ENCODE measurements at places on chromosomes 12 and 14.

DNA sequence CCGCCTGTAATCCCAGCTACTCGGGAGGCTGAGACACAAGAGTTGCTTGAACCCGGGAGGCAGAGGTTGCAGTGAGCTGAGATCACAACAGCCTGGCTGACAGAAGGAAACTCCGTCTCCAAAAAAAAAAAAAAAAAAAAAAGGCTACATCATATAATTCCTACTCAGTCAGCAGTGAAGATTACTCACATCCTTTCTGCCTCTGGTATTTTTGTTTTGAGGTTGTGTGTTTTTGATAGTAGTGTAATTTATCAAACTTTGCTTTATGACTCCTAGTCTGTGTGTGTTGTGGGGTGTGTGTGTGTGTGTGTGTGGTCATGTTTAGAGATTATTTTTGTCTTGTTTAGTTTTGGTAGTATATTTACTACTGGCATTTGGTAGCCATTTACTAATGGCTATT lies 29.8 kb upstream of the DLGAP5 start:
- DNase-seq: no peak

GRCh38 chr12:6987956-6988553 lies 17.3 kb downstream of the EMG1 start:
- DNase-seq: no peak

DNA sequence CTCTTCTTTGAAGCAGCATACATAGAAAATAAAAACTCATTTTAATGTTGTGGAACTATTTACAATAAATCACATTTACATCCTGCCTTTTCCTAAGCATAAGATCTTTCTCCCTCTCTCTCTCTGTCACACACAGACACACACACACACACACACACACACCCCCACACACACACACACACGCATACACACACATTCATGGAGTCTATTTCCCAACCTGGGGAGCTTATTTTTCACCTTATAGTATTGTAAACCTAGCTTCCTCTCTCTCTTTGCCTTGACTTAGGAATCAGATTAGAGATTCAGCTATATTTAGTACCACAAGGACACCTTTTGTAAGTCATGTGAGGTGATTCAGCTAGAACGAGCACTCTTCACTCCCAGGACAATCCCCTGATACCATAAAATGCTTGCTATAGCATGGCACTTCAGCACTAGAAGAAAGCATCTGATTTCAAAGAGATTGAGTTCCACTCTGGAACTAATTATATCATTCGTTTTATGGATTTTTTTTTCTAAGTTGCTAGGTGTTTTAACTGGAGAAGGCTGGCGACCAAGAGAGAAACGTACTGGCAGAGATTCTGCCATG lies 23.6 kb downstream of the TMEM30B start:
- no peak for DNase-seq

DNA sequence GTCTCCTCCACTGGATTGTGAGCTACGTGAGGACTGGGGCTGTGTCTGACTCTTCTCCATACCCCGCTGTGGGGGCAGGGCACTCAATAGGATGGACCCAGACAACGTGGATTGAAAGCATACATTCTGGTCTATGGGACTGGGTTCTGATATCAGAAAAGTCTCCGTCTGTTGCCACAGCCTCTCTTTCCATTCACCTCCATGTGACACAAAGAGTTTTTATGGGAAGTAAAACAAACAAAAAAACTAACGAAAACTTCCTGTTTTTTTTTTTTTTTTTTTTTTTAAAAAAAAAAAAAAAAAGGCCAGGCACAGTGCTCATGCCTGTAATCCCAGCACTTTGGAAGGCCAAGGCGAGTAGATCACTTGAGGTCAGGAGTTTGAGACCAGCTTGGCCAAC lies 44.7 kb downstream of the SLC8A3 start:
- DNase-seq: no peak

- DNase-seq: no peak
Measured at GRCh38 chr12:88388566-88389540, 191.4 kb downstream of the KITLG start.

GRCh38 chr14:53226553-53226952 lies 73.4 kb upstream of the DDHD1 start:
- DNase-seq: no peak

GRCh38 chr12:52015532-52016041 lies 8.8 kb downstream of the TAMALIN start:
- DNase-seq: no peak

- DNase-seq: no peak
Measured at GRCh38 chr14:51880835-51881580, 20.6 kb downstream of the GNG2 start.

GRCh38 chr14:93286212-93286890 lies 46.5 kb downstream of the BTBD7 start:
- DNase-seq: no peak

DNA sequence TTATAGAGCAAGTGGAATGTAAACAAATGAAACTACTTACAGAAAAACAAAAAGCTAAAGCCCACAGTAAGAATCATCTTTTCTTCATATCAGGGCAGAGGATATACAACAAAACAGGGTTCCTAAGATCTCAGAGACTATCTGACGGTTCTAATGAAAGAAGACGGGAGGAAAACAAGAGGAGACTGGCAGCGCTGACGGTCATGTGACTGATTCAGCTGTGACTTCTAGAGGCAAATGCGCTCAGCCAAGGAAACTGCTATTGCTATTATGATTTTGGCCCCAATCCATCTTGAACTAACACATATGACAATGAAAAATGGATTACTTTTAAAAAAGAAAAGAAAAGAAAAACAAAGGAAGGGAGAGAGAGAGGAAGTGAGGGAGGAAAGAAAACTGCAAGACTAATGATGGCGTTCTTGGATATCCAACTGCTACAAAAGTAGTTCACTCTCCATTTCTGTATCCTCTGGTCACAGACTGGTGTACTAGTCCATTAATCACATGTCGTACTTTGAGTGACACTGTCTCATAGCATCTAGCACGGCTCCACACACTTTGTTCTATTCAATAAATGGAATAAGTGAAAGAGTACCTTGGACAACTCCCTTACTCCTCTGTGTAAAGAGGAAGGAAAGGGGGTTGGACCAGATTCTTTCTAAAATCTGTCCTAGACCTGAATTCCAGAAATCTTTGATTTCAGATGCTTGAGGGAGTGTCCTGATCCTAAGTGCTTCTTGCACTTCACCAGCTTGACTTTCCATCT lies 119.3 kb downstream of the DAD1 start:
- no peak for DNase-seq

DNA sequence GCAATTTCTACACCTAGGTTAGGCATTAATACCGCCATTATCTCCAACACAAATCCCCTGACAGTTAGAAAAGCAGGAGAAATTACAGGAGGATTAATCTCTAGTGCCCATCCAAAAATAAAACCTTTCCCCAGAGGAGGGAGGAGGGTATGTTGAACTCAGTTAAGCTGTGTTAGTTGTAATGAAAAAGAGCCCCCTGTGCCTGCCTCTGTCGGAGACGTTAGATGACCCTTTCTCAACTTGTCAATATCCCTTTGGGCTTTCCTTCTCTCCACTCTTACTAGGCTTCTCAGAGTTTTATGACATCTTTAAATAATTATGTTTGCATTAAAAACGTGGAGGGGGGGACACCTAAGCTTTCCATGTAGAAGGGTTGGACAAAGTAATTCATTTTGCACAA lies 278.2 kb downstream of the PDZRN4 start:
- DNase-seq: no peak

DNA sequence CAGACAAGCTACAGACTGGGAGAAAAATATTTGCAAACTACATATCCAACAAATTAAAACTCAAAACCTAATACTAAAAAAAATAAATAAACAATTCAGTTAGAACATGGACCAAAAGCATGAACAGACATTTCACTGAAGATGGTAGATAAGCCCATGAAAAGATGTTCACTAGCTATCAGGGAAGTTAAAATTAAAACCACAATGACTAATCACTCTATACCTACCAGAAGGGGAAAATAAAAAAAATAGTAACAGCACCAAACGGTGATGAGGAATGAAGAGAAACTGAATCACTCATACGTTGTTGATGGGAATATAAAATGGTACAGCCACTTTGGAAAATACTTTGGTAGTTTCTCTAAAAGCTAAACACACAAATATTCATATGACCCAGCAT lies 31.1 kb upstream of the DHRS7 start:
- DNase-seq: no peak

GRCh38 chr12:77392467-77393088 lies 327.2 kb upstream of the E2F7 start:
- DNase-seq: no peak

Measured in neural crest cell (in vitro differentiated cells).